ENCODE measurements at places on chromosomes 5 and 9.

DNA sequence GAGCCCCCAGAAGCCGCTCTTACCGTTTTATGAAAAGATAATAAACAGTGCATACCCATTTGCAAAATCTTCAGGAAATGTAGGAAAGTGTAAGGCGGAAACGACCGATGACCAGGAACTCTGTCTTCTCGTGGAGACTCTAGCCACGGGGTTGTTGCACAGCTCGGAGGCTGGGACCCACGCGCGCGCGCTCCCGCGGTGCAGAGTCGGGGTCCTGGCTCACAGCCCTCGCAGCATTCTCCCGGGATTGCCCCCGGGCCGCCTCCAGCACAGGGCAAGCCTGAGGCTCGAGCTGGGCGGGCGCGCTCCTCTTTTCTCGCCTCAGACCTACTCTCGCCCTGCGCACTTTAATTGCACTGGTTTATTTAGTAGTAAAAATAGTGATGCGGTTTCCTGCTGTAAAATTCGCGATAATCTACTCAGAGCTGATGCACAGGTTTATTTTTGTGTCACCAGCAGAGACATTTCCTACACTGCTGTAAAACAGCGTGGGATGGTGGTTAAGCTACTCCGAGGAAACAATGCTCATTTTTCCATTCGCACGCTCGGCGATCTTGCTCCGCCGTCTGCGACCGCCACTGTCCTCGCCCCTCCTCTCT lies 15.5 kb downstream of the TRIM7 start:
- peak; percentile 66 for DNase-seq

- DNase-seq, result peak; percentile 92
Observed at GRCh38 chr5:172175263-172175719, 12.7 kb downstream of the STK10 start.

DNA sequence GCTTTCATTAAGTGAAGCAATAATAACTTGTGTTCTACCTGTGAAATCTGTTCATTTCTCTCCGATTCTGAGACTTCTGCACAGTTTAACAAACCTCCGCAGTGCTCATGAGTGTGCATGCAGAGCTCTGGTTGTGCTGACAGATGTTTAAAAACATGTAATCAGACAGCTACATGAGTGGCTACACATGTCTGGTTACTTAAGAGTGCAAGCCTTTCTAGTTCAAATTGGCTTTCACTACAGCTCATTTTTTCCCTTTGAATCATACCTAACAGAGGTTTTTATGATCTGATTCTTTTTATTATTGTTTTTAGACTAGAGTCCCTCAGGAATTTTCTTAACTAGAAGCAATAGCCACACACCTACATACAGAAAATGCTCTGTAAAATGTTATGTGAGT lies 310.2 kb downstream of the ARRDC3 start:
- no peak for DNase-seq

DNA sequence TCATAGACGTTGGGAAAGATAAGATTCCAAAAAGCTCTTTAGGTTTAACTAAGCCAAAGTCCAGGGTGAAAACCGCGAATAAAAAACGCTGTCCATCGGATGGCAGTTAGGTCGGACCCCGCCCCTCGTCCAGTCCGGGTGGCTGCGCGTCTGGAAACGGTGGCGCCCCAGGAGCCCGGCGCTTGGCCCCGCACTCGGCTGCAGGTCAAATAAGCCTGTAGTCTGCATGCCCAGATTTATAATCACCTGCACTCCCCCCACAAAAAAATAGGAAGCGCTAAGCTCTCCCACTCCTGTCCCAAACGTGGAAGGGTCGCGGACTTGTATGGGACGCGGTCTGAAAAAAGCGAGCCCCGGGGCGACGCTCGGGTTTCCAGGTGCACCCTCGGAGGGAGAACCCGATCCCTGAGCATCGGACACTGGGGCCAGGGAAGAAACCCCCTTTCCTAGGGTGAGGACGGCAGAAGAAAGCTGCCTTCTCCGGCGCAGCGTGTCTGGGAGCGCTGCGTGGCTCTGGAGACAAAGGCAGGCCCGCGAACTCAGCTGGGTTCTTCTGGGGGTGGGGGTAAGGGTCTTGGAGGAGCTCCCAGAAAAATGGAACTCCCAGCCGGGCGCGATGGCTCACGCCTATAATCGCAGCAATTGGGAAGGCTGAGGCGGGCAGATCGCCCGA lies 923 bp upstream of the ZBTB5 start:
- peak; percentile 40 for DNase-seq

DNA sequence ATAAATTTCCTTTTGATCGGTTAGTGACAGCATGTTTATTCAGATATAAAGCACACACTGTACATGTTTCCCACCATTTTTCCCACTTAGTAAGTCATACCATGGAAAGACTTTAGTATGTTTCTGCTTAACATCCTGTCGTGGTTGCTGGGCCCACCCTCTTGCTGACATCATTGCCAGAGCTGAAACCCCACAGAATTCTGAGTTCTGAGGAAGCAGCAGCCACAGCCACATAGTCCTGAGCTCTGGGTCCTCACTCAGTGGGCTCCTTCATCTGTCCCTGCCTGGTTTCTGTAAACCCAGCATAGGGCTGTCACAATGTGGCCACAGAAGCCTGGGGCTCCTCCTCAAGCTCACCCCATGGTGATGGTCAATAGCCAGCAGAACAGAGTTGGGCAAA lies 441.5 kb downstream of the ENC1 start:
- peak; percentile 39 for DNase-seq

GRCh38 chr5:66529704-66530103 lies 66.5 kb upstream of the MAST4 start:
- no peak for DNase-seq
